ENCODE measurements at places on chromosomes 4 and X.

DNA sequence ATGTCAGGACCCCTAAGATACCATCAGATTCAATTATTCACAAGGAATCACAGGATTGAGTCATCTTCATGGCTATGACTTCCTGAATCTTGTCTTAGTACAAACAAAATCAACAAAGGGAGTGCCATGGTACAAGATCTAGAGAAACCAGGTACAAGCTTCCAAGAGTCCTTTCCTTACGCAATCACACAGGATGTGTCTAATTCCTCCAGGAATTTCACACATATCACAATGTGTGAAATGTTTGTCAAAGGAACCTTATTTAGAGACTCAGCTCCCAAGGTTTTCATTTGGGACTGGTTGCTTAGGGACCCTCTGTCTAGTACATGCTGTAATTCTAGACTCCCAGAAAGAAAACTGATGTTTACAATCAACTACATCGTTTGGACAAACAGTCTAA, 83.0 kb downstream of the MAB21L2 start:
- DNase-seq, result no peak

DNA sequence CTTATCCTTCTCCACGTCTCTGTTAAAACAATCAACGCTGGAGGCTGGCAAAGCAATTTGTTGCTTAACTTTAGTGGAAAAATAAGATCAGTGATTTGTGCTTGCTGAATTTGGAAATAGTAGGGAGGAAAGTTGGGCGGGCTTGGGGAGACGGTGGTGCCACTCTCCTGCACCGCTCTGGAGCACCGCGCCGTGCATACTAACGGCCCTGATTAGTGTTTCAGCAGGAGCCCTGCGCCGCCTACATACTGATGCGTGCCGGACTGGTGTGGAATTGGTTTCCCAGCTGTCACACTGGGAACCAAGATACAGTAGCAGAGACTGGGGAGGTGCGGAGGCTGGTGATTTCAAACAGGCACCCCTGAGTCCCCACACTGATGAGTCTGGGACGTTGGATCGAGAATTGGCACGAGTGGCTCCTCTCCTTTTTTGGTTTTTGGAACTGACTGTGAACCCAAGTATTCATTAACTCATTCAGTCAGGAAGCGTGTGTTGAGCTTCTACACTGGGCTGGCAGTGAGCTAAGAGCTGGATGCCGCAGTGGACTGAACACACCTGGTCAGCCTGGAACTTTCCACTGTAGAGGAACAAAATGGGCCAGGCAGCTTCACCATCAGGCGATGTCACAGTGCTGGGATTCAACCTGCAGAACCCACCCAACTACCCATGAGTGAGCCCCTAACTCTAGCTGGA, 29.0 kb upstream of the PSAPL1 start:
- no peak for DNase-seq

- DNase-seq, result no peak
Observed at GRCh38 chrX:15340867-15341266, 5.5 kb upstream of the PIGA start.

- DNase-seq, result no peak
Observed at GRCh38 chrX:154457491-154458115, 478 bp upstream of the PLXNA3 start.

Data from stimulated activated CD4-positive, alpha-beta T cell treated with anti-CD3 and anti-CD28 coated beads, TNF-alpha, amount 100 ng/mL, for 24 hours (primary cell).